HTR-8/SVneo (cell line): ENCODE measurements at places on chromosomes 16 and 17.

DNA sequence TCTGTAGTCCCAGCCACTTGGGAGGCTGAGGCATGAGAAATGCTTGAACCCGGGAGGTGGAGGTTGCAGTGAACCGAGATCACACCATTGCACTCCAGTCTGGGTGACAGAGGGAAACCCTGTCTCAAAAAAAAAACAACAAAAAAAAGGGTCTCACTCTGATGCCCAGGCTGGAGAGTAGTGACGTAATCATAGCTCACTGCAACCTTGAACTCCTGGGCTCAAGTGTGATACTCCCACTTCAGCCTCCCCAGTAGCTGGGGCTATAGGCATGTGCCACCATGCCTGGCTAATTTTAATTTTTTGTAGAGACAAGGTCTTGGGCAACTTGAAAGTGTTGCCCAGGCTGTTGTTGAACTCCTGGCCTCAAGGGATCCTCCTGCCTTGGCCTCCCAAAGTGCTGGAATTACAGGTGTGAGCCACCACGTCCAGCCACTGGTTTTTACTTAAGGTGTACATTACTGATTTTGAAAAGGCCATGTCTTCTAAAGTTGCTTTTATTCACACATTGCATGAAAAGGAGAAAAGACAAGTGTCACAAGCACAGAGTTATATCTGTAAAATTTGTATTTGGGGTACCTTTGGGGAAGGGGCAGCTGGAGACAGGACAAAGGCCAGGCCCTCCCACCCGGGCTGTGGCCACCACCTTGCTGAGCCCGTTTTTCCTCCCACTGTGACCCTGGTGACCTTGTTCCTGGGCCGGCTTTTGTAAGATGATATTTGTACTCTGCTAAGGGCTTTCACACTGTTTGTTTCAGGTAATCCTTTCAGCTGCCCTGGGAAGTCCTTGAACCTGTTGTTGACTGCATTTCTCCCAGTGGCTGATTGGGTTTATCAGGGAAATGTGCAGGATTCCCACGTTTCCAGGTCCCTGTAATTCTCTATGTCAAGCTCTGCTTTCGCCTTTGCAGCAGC, 11.5 kb downstream of the GPT2 start:
- no peak for DNase-seq

GRCh38 chr16:83899978-83900377, 1.1 kb downstream of the MLYCD start:
- no peak for DNase-seq

- DNase-seq = peak; percentile 65
These were observed 207.0 kb downstream of the MSI2 start for GRCh38 chr17:57463103-57463885.

GRCh38 chr17:59846394-59847165, 46.2 kb downstream of the TUBD1 start:
- DNase-seq = no peak

DNA sequence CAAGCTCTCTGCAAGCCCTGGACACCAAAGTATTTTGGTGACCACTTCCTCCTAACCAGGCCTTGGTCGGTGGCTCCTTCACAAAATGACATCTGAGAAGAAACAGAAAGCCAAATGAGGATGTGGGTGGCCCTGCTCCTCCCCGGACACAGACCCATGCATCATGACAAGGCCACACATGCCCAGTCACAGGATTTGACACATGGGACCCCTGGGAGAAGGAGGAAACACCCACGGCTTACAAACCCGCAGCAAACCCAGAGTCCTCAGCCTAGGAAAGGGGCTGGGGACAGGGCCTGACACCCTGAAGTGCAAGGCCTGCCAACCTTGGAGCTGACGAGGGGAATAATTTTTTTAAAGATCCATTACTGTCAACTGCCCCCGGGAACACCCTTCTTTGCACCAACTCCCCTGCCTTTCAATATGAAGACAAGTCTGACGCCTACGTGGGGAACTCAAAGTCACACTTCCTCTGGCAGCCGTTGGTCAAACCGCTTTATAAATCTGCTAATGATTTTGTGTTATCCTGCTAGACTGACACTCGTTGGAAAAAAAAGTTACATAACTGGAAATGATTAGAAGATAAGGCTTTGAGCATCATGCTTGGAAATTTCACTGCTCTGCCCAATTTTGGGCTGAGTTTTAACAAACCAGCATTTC, 41.3 kb downstream of the GAS7 start:
- DNase-seq = no peak

DNA sequence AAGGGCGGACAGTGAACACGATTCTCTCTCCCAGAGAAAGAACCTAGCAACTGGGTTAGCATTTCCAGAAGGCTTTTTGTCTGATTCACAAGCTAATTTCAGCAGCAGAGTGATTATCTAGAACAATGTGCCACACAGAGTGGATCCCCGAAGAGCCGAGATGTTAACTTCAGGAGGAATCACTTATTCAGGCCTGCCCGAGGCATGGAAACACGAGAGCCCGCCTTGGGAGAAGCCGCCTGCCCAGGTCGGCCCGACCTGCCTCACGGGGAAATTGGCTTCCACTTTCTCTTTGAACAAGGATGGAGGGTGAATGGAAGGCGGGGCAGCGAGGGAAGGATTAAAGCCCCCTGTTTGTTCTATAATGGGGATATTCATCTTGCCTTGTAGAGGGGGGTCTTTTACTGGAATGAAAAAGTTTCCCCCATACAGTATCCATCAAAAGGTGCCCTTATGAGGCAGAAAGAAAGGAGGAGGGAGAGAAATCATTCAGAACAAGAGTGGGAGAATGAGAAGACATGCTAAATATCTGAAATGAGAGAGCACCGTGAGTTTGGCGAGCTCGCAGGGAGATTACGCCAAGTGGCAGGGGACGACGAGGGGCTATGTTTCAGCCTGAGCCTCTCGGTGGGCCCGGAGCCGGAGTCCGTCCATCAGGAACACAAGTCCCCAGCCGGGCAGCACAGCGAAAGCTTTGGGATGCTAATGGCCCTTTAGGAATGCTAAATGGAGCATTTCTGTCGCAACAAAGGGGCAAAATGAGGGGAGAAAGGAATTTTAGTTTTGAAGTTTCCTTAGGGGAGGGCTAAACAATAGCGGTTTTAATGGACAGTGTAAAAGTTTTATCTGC, 33.0 kb downstream of the NTN1 start:
- DNase-seq = no peak

GRCh38 chr17:80939151-80940145, 52.2 kb upstream of the CHMP6 start:
- DNase-seq = no peak

- no peak for DNase-seq
These were observed 257.6 kb downstream of the FOXL1 start for GRCh38 chr16:86835982-86836381.

- DNase-seq = no peak
These were observed 1.4 kb upstream of the RHBDL3 start for GRCh38 chr17:32264140-32264799.

DNA sequence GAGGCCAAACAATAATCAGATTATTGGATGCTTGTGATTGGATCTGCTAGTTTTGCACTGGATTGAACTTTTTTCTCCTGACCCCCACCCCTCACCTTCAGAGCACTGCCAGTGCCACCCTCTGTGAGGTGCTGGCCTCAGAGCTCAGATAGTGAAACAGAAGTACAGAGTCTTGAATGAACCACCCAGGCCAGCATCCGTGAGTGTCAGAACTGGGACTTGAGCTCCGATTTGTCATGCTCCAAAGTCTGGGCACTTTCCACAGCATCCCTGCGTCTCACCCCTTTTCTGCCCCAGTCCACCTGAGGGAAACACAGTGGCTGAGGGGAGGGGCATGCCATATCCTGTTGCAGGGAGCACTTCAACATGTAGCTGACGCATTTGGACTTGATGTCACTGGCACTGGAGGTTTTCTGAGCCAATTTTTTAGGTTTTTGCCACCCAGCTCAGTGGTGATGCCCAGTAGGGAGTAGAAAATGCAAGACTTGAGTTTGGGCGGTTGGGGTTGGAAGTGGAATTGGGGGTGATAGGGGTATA, 47.3 kb downstream of the SMPD3 start:
- DNase-seq = no peak

- DNase-seq = no peak
These were observed 154.2 kb upstream of the CDH8 start for GRCh38 chr16:62190426-62190825.
